ENCODE measurements at places on chromosomes 1 and 21. TPM values are rescaled to one million over a fixed set of nuclear protein-coding genes. Genes with fewer than 3 reads are reported as not detected.

TBX19 gene
- total RNA-seq, result 0.48 TPM

TEX38 gene
- total RNA-seq, result not detected

VASH2 gene
- 0.20 TPM for total RNA-seq

CR1 gene
- total RNA-seq, result 0.11 TPM

VHLL gene
- 0.42 TPM for total RNA-seq

NBPF6 gene
- total RNA-seq, result not detected

GRCh38 chr21:46452710-46453109, 6.0 kb upstream of the DIP2A start:
- DNase-seq, result no peak

GRCh38 chr1:45492691-45493090, 1.7 kb upstream of the TESK2 start:
- no peak for DNase-seq

DNA sequence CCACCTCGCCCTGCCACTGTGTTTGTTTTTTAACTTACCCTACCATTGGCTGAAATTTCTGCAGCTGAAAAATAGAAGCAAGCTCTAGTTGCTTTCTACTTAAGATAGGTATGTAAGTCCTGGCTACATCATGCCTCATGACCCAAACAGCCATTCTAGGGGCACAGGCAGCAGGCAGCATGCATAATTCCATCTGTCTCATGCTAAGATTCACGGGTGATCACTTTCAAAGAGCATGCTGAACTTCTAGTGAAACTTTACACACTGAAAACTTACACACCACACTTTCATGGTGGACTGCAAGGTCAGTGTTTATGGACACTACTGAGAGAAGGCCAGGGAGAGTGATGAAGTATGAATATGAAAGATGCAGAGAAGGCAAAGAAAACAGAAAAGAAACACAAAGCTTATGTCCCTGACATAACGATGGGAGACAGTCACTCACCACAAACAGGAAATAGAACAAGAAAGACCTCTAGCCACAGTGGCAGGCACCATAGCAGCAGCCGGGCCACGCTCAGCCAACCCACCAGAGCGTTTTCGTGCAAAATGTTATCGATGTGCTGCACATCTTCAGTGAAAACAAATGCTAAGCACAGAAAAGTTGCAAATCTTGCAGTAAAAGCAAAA, 102.3 kb upstream of the TIAM1 start:
- peak; percentile 23 for DNase-seq

GRCh38 chr21:38379147-38379546, 119.1 kb downstream of the ERG start:
- DNase-seq, result no peak

Measured in activated T-cell treated with anti-CD3 and anti-CD28 coated beads, Interleukin-2, amount 50 U/mL, for 4 hours (primary cell).